ENCODE measurements at places on chromosomes 3 and 15. TPM values are rescaled to one million over a fixed set of nuclear protein-coding genes. Genes with fewer than 3 reads are reported as not detected.

GRCh38 chr3:4734454-4734853 is 241.3 kb downstream of the ITPR1 start:
- no peak overlapping the region for H3K4me3 ChIP-seq
- DNase-seq: no peak
- peaks cover 20% of the 10 kb centered on the region for H3K4me1 ChIP-seq
- no peaks in the 10 kb centered on the region for H3K27me3 ChIP-seq

The IGSF10 gene
- not detected for total RNA-seq

DNA sequence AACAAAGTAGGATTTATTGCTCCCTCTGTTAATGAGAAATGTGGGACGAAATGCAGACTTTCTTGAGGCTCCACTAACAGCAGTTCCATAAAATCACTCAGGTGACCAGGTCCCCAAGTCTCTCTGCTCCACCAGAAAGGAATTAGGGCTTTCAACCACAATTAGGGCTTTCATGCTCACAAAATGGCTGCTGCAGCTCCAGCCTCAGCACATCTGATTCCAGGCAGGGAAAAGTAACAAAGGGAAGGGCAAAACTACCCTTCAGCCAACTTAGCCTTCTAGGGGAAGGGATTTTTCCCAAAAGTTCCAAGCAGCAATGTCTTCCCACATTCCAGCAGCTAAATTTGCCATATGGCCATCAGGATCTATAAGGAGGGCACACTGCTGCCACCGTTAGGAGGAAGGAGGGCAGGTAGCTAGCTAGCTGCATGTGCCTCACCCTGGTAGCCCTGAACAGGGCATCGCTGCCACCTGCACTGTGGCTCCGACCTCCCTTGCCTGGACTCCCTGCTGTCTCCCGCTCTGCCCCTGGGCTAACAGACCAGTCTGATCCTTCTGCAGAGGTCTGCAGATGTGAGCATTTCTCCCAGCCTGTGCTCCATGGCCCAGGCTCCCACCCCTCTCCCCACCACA is 12.8 kb downstream of the CFAP100 start:
- no peaks in the 10 kb centered on the region for H3K4me1 ChIP-seq
- no peaks in the 10 kb centered on the region for H3K27me3 ChIP-seq
- no peak for DNase-seq

The BCHE gene
- total RNA-seq: not detected

GRCh38 chr15:90879730-90880366 is 4.5 kb upstream of the FES start:
- no peaks in the 10 kb centered on the region for H3K4me1 ChIP-seq
- no peaks in the 10 kb centered on the region for H3K36me3 ChIP-seq

The DUOXA1 gene
- not detected for total RNA-seq

GRCh38 chr3:197518881-197519421 is 36.8 kb downstream of the BDH1 start:
- no peak for DNase-seq
- peaks cover 5% of the 10 kb centered on the region for H3K4me1 ChIP-seq
- H3K36me3 ChIP-seq: peaks cover 44% of the 10 kb centered on the region
- H3K4me3 ChIP-seq: no peak overlapping the region
- H3K27me3 ChIP-seq: no peaks in the 10 kb centered on the region

GRCh38 chr3:58858126-58858525 is 191.6 kb upstream of the FAM3D start:
- no peaks in the 10 kb centered on the region for H3K36me3 ChIP-seq
- DNase-seq: no peak
- H3K27ac ChIP-seq: no peak overlapping the region
- H3K27me3 ChIP-seq: no peaks in the 10 kb centered on the region
- H3K4me3 ChIP-seq: no peak overlapping the region

- H3K27ac ChIP-seq: no peak overlapping the region
- peaks cover 6% of the 10 kb centered on the region for H3K36me3 ChIP-seq
- H3K4me1 ChIP-seq: peaks cover 10% of the 10 kb centered on the region
- no peaks in the 10 kb centered on the region for H3K27me3 ChIP-seq
Observed at GRCh38 chr3:146546366-146546965, 2.1 kb upstream of the PLSCR1 start.

DNA sequence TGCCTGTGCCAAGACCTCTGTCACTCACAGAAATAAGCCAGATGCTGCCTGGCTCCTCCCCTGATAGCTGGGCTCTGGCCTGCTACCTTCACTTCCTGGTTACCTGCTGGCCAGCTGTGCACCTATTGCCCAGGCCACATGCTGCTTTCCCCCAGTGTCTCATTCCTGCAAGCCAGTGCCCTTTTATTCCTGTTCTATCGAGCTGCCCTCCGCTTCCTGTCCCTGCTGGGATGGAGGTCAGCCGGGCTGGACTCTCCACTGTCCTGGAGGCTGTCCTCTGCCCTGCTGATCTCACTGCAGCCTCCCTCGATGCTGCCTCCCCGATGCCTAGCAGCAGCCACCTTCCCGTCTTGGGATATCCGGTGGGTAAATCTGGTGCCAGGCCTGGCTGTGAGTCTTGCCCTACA is 37.0 kb upstream of the SNRPA1 start:
- H3K4me3 ChIP-seq: peak overlapping the region; percentile 14
- H3K27ac ChIP-seq: no peak overlapping the region
- H3K4me1 ChIP-seq: peaks cover 18% of the 10 kb centered on the region
- H3K36me3 ChIP-seq: no peaks in the 10 kb centered on the region

DNA sequence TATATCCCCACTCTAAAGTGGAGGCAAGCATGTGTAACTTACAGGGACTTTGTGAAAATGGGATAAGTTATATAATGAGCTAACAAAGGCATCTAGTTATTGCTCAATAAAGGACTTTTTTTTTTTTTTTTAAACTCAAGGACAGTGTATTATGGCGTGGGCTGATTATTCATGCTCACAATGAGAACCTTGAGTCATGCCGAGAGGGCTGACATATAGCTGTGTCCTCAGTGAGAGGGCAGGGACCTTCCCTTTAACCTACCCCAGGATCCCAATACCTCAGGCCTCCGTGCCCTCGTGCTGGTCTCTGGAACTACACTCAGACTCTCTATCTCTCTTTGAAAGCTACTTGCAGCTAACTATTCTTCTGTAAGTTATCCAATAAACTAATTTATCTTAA is 319.9 kb upstream of the ICE2 start:
- peaks cover 36% of the 10 kb centered on the region for H3K4me1 ChIP-seq
- no peak for DNase-seq
- H3K36me3 ChIP-seq: no peaks in the 10 kb centered on the region

DNA sequence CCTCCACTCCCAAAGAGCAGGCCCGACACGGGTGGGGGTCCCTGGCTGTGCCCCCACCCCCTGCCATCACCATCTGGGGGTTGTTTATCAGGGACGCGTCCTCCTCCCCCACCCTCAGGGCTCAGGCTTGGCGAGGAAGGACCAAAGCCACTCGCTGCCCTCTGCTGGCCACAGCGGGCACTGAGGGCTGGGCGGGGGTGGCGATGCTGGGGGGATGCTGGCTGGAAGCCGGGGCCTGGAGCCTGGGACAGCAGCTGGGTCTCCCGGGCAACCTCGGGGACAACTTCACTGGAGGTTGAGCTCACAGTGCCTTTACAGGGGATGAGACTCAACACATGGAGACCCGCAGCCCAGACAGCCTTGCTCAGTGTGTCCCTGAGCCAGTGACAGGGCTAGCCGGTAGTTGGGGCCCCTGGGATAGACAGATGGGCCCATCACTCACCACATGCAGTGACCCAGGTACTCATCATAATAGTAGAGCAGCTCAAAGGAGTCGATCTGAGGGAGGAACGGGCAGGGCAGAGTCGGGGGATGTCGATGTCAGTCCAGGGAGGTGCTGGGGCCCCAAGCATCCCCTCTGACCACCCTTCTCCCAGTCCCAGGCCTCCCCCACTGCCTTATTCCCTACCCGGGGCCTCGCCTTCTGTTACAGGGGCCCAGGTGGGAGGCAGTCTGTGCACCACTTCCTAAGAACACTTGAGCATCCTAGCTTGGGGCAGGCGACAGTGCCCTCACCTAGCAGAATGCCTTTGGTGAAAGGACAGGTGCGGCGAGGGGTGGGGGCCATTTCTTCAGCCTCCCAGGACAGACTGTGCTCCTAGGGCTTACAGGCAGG is 5.9 kb upstream of the CALML4 start:
- no peaks in the 10 kb centered on the region for H3K27me3 ChIP-seq
- H3K27ac ChIP-seq: no peak overlapping the region
- no peak overlapping the region for H3K4me3 ChIP-seq
- peaks cover 18% of the 10 kb centered on the region for H3K4me1 ChIP-seq
- H3K36me3 ChIP-seq: peaks cover 7% of the 10 kb centered on the region
- DNase-seq: peak; percentile 52

- H3K27me3 ChIP-seq: no peaks in the 10 kb centered on the region
- no peak for DNase-seq
- H3K4me3 ChIP-seq: no peak overlapping the region
- H3K36me3 ChIP-seq: no peaks in the 10 kb centered on the region
- no peak overlapping the region for H3K27ac ChIP-seq
- no peaks in the 10 kb centered on the region for H3K4me1 ChIP-seq
Observed at GRCh38 chr15:25694239-25694584, 168.9 kb downstream of the ATP10A start.
